Osteocyte (in vitro differentiated cells): ENCODE measurements at places on chromosomes 1 and 21. TPM values are rescaled to one million over a fixed set of nuclear protein-coding genes. Genes with fewer than 3 reads are reported as not detected.
A peak's percentile ranks its signal among the peaks of the same experiment; 100 is the strongest.

DNA sequence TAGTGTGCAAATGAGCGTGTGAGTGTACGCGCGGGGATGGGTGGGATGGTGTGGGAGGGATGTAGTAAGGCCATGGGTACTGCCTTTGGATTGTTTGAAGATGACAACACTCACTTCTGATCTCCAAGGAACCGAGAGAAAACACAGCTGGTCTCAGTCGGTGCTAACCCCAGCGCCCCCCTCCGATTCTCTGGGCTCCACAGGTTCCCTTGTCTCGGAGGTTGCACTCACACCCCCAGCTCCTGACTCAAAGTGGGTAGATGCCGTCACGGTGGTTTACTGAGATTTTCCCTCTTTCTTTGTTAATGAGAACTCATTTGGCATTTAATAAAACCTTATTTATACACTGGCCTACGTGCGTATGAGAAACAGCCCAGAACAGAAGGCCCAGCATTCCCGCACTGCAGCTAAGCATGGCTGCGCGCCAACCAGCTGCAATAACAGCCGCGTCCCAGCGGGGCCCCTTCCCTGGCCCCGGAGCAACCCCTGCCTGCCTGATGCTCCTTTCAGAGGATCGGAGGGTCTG, 25.8 kb downstream of the ABCA4 start:
- H3K27ac ChIP-seq: peak overlapping the region; percentile 97
- H3K4me1 ChIP-seq: peaks cover 84% of the 10 kb centered on the region
- H3K36me3 ChIP-seq: no peaks in the 10 kb centered on the region
- H3K27me3 ChIP-seq: no peaks in the 10 kb centered on the region
- H3K4me3 ChIP-seq: peak overlapping the region; percentile 58

GRCh38 chr1:107934578-107934977, 30.4 kb downstream of the VAV3 start:
- no peaks in the 10 kb centered on the region for H3K4me1 ChIP-seq
- no peaks in the 10 kb centered on the region for H3K36me3 ChIP-seq
- no peak for DNase-seq
- no peak overlapping the region for H3K4me3 ChIP-seq
- H3K27me3 ChIP-seq: peaks cover 14% of the 10 kb centered on the region

DNA sequence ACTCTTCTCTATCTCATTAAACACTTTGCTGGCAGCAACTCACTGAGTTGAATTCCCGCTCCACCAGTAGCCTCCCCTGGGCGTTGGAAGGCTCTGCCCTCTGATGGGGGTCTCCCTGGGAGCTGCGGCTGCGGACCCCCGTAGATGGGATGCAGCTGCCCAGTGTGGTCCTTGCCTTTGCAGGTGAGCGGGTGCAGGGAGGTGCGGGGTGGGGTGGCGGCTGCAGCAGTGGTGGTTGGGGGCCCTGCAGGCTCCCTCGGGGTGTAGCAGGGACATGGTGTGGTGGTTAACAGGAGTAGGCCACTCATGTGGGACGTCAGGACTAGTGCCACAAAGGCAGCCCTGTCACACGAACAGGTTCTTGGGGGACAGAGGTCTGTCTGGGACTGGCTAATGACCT, 42.0 kb downstream of the GALNT2 start:
- no peaks in the 10 kb centered on the region for H3K27me3 ChIP-seq
- peaks cover 85% of the 10 kb centered on the region for H3K4me1 ChIP-seq
- H3K4me3 ChIP-seq: no peak overlapping the region
- H3K36me3 ChIP-seq: no peaks in the 10 kb centered on the region
- no peak for DNase-seq

Gene ANGPTL3
- not detected in 2 replicates for total RNA-seq

DNA sequence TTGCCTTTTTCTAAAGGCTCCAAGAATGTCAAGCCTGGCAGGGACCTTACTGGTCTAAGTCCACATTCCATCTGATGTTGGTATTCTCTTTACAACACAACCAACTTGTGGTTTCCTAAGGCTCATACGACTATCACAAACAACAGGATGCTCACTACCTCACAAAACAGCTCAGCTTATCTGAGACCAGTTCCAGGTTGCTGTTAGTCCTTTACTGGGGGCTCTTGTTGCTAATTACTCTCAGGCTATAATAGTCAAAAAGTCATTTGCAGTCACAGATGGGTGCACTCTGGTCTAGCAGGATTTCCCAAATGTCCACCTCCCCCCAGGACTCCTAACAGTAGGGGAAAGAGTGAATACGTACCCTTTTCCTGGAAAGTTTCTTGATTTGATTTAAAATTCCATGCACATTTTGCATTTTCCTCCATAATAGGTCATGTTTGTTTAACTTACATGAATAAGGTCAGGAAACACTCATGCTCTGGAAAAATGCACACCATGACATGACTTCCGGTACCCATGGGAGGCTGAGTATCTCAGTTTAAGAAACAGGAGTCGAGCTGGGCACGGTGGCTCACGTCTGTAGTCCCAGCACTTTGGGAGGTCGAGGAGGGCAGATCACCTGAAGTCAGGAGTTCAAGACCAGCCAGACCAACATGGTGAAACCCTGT, 16.0 kb downstream of the LCK start:
- H3K27ac ChIP-seq: peak overlapping the region; percentile 78
- H3K4me1 ChIP-seq: peaks cover 13% of the 10 kb centered on the region
- no peaks in the 10 kb centered on the region for H3K36me3 ChIP-seq
- no peak overlapping the region for H3K4me3 ChIP-seq
- H3K27me3 ChIP-seq: peaks cover 3% of the 10 kb centered on the region
- no peak for DNase-seq
